ENCODE measurements at places on chromosomes 5 and 9. TPM values are rescaled to one million over a fixed set of nuclear protein-coding genes. Genes with fewer than 3 reads are reported as not detected.

Gene SLF1
- 6.4 TPM for total RNA-seq

Gene CANX
- total RNA-seq: 275 TPM

Gene ANKRD33B
- 3.6 TPM for total RNA-seq

Gene CDX1
- total RNA-seq: not detected

Gene FAM174A
- 21.6 TPM for total RNA-seq

Gene ASPN
- 16.6 TPM for total RNA-seq

Gene TXNDC8
- not detected for total RNA-seq

Gene UGT3A1
- total RNA-seq: not detected

Gene PCDHGA11
- 10.8 TPM for total RNA-seq

Gene IL9
- not detected for total RNA-seq

Gene OR1Q1
- not detected for total RNA-seq

Gene SPATA31D4
- total RNA-seq: not detected
